ENCODE measurements at places on chromosomes 7 and 10.
A peak's percentile ranks its signal among the peaks of the same experiment; 100 is the strongest.

GRCh38 chr10:88289342-88289741 is 293.8 kb downstream of the RNLS start:
- DNase-seq, result no peak

DNA sequence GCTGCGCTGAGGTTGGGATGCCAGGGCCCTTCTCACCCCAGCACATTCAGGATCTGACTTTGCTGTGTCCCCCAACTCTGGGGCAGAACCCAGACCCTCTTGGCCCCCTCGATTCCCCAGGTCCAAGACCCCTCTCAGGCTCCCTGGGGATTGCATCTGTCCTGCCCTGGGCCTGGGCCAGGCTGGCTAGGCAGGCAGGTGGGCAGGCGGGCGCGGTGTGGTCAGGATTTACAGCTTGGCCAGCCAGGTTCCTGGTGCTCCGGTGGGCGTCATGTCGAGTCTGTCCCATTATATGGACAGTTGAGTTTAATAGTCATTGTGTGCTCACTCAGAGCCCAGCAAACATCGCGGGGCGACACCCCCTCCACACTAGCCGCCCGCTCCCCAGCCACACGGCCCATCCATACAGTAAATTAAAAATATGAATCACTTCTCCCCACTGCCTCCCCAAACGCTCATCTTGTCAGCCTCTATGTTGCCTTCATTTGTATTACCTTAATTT is 23.5 kb downstream of the POLL start:
- DNase-seq, result no peak

DNA sequence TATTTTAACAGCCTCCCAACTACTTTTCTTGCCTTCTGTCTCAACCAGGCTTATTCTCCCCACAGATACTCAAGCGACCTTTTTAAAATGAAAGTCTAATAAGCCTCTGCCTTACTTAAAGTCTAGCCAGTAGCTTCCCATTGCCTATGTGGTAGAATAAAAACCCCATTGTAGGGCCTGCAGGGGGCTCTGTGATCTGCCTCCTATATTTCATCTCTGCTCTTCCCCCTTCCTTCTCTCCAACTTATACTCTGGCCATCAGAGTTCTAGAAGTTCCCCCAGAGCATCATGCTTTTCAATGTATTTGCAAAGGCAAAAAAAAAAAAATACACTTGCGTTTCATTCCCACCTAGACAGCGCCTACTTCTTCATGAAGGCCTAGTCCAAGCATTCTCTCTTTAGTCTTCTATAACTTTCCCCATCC is 167.7 kb upstream of the ADO start:
- DNase-seq, result no peak

DNA sequence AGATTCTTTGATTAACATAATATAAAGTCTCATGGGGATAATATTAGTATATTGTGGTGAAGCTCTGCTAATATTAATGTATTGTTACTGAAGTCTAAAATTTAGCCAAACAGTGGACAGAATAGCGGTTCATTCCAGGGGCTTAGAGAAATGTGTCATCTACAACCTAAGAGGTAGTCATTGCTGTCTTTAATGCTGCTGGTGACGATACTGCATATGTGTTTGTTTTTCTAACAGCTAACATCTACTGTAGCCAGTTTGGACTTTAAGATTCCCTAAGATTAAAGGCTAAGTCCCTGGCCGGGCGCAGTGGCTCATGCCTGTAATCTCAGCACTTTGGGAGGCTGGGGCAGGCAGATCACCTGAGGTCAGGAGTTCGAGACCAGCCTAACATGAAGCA is 102.0 kb upstream of the SAMD8 start:
- DNase-seq, result no peak

DNA sequence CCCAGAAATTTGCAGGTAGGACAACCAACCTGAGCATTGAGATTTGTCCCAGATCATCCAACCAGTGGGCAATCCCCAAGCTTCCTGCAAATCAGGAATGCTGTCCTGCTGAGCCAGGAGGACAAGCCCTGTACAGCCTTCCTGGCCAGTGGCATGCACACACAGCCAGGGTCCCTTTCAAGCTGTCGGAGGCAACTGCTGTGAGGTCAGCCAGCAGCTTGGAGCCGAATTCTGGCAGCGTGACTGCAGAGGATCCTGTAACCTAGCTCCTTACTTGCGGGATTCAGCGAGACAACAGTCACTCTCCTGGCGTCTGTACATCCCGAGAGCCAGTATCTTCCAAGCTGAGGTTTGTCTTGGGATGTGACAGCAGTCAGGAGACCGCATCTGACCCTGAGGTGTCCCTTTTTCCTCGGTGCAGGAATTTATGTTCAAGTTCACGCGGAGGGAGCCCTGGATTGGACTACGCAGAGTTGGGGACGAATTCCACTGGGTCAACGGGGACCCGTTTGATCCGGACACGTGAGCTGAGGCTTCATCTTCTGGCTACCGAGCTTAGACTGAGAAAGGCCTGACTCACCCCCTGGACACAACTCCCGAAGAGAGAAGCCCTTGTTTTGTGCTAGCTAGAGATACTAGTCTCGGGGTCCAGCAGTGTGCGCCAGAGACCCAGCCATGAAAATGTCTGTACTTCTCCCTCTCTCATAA is 18.3 kb downstream of the CLEC2L start:
- no peak for DNase-seq

- no peak for DNase-seq
Measured at GRCh38 chr7:134042307-134042706, 84.8 kb upstream of the LRGUK start.

DNA sequence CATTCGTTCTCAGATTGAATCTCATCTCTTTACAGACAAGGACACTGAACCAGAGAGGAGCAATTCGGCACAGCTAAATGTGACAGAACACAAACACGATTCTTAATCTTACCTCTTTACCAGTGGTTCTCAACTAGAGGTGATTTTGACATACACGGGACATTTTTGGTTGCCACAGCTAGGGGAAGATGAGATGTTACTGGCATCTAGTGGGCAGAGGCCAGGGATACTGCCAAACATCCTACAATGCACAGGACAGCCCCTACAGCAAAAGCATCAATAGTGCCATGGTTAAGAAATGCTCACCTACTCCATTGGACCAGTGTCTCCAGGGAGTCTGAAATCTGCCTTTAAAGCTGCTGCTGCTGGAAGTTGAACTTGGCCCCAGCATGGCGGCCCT is 27.3 kb downstream of the PDE1C start:
- DNase-seq, result no peak

GRCh38 chr7:144670218-144670617 is 165.6 kb downstream of the TPK1 start:
- DNase-seq, result no peak

- DNase-seq, result no peak
Measured at GRCh38 chr10:132408367-132408781, 11.4 kb downstream of the PWWP2B start.

- no peak for DNase-seq
Measured at GRCh38 chr7:133007961-133008360, 73.9 kb downstream of the CHCHD3 start.

- no peak for DNase-seq
Measured at GRCh38 chr10:115572740-115573455, 479.7 kb downstream of the ATRNL1 start.

- no peak for DNase-seq
Measured at GRCh38 chr7:90690159-90690858, 94.2 kb downstream of the CDK14 start.

- no peak for DNase-seq
Measured at GRCh38 chr7:139452958-139453672, 30.4 kb downstream of the KLRG2 start.

GRCh38 chr7:103487419-103487818 is 41.4 kb upstream of the SLC26A5 start:
- no peak for DNase-seq

- no peak for DNase-seq
Measured at GRCh38 chr10:20407357-20407756, 489.8 kb downstream of the NEBL start.

GRCh38 chr7:141436575-141437075 is 114.6 kb upstream of the AGK start:
- DNase-seq, result no peak

DNA sequence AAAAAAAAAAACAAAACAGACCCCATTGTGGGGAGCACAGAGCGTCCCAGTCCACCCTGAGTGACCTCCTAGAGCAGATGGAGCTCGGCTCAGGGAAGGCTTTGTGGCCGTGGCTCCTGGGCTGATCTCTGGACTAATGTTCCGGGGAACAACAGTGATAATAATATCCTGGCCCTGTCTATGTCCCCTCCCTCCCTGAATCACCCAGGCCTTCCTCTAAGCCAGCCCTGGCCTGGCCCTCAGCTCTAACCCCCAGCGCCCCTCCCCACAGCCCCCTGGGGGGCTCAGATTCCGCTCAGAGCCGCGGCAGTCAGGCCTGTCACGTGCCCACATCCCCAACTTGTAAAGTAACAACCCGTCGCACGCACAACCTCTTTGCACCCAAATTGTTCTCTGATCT is 48.3 kb downstream of the MICALL2 start:
- no peak for DNase-seq

DNA sequence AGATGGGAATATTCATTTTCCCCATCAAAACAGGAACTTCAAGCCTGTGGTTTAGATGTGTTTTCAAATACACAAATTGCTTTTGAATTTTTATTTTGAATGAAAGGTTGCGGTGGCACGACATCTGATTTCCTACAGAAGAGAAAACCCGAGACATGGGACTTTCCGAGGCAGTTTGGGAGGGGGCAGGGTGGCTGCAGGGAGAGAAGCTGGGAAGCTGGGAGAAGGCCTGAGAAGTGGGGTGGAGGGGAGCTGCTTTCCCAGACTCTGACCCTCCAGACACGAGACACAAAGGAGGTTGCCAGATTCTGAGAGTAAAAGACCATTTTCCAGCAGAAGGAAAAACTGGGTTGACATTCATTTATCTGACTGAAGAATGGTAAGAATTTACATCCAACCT is 19.6 kb downstream of the TMEM176A start:
- no peak for DNase-seq

DNA sequence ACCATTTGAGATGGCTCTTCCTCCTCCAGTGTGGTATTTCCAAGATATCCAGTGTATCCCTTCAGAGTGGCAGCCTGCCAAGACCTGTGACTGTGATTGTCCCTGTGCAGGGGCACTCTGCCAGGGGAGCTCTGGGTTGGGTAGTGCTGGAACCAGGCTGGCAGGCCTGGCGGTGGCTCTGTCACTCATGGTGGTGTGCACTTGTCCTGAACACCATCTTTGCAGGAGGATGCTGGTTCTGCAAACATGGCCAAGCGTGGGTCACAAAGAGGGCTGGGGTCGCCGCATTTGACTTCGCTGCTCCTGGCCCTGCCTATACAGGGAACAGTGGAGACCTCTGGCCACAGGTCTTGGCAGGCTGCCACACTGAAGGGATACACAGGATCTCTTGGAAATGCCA is 205.2 kb downstream of the PRPF18 start:
- DNase-seq, result no peak

- DNase-seq, result no peak
Measured at GRCh38 chr10:104252368-104252767, 2.3 kb upstream of the GSTO1 start.

DNA sequence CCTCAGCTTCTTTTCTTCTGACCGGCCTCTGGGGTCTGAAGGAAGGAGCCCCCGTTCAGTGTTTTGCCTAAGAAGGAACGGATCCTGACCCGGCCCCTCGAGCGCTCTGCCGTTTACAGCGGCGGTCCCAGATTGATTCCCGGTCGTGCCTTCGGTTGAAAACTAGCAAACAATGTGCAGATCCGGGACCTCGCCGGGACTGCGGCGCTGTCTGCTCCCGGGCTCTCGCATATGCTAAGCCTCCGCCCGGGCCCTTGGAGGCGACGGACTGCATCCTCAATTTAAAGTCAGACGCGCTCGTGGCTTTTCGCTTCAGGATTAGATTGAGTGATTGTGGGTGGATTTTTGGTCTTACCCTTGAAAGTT is 559 bp downstream of the DBF4 start:
- peak; percentile 31 for DNase-seq

GRCh38 chr10:21617267-21617666 is 83.2 kb downstream of the MLLT10 start:
- no peak for DNase-seq

DNA sequence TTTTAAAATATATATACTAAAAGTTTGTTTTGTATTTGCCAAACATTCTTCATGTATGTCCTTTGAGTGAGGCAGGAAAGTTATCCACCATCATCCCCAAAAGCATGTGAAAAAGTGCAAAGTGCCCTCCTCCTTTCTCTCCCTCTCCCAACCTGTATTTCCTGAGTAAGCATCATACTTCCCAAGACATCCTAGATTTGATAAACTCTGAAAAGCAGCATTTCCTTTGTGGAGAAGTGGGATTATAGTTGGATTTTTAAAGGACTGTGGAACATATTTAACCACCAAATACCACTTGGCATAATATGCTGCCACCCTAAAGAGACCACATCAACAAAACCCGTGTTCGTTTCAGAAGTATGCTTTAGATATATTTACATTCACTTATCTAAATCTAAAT is 36.9 kb downstream of the NET1 start:
- no peak for DNase-seq

DNA sequence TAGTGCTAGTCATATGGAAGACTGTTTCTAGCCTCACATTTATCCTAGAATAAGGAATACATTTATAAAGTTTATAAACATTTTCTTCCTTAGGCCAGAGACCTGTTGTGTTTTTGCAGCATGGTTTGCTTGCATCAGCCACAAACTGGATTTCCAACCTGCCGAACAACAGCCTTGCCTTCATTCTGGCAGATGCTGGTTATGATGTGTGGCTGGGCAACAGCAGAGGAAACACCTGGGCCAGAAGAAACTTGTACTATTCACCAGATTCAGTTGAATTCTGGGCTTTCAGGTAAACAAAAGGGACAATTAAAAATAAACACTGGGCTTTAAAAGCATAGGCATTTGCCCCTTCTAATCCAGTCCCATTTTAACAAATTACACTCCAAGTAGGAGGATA is 4.2 kb downstream of the LIPF start:
- no peak for DNase-seq

- no peak for DNase-seq
Measured at GRCh38 chr7:15490291-15490690, 71.5 kb downstream of the AGMO start.

DNA sequence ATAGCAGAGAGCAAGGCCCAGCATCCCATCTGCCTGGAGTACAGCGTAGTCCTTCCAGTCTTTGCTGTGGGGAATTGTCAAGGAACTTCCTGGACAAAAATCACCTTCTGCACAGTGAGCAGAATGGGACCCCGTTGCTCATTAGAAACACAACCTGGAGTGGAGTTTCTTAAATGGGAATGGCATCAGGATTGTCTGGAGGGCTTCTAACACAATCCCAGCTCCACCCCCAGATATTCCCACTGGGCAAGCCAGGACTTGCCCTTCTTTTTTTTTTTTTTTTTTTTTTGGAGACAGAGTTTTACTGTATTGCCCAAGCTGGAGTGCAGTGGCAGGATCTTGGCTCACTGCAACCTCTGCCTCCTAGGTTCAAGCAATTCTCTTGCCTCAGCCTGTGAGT is 356.4 kb downstream of the GALNT17 start:
- no peak for DNase-seq

All from effector memory CD8-positive, alpha-beta T cell (primary cell).